Bone marrow (tissue), 2 donors: ENCODE measurements at places on chromosomes 7 and 10.

DNA sequence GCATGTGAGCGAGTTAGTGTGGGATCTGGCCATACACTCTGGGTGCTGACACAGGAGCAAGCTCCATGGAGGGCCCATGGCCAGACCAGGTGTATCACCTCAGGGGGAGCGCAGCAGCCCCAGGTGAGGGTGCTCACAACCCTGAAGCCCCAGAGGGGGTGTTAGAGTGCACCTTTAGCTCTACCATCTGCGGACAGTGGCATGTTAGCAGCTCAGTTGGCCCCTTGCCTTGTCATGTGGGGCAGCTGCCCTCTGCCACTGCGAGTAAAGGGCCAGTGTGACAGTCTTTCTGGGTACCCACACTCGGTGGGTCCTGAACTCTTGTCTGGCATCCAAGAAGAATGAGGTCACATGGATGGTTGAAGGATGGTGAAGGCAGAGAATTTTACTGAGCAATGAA lies 600.2 kb downstream of the SORCS3 start:
- no peak for DNase-seq

DNA sequence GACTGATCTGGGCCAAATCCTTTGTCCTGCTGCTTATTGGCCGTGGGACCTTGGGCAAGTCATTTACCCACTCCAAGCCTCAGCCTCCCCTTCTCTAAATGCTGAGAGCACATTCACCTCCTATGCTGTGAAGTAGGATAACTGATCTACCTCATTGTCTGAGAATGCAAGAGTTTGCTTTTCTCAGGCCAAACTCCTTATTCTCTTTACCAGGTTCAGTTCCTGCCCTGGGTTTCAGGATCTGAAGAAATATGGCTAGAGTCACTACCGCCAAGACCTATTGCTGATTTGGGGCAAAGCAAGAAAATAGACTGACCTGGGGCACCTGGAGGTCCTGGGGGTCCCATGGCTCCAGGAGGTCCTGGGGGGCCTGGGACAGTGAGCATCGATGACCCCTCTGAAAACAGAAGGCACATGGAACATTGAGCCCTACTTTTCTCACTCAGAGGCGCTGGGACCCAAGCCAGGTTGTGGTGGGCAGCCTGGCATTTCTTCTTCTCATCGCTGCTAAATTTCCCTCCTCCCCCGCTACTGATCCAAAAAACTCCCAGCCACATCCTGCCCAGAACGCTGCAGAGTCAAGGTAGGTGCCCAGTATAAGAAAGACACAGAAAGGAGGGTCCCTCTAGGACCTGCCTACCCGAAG lies 42.4 kb downstream of the COL17A1 start:
- no peak for DNase-seq

- no peak for DNase-seq
Observed at GRCh38 chr7:140533394-140533872, 54.1 kb upstream of the MKRN1 start.

GRCh38 chr7:106070567-106071254 lies 41.4 kb downstream of the SYPL1 start:
- no peak for DNase-seq

GRCh38 chr7:99638731-99639130 lies 22.0 kb downstream of the ZSCAN25 start:
- DNase-seq: no peak

DNA sequence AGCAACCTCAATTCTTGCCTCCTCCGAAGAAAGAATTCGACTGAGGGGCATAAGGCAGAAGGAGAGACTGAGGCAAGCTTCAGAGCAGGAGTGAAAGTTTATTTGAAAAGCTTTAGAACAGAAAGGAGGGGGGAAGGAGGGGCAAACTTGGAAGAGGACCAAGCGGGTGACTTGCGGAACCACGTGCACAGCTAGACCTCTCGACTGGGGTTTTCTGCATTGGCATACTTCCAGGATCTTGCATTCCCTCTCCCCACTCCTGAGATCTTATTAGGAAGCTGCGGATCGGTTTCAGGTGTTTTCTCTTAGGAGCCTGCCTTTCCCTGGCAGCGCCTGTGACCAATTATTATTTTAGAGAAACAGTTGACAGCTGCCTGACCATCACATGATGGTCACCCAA lies 20.3 kb upstream of the CPXM2 start:
- no peak for DNase-seq

GRCh38 chr10:132602614-132603013 lies 65.0 kb downstream of the INPP5A start:
- DNase-seq: no peak

- DNase-seq: no peak
Observed at GRCh38 chr10:122454071-122454470, 382 bp upstream of the ARMS2 start.

DNA sequence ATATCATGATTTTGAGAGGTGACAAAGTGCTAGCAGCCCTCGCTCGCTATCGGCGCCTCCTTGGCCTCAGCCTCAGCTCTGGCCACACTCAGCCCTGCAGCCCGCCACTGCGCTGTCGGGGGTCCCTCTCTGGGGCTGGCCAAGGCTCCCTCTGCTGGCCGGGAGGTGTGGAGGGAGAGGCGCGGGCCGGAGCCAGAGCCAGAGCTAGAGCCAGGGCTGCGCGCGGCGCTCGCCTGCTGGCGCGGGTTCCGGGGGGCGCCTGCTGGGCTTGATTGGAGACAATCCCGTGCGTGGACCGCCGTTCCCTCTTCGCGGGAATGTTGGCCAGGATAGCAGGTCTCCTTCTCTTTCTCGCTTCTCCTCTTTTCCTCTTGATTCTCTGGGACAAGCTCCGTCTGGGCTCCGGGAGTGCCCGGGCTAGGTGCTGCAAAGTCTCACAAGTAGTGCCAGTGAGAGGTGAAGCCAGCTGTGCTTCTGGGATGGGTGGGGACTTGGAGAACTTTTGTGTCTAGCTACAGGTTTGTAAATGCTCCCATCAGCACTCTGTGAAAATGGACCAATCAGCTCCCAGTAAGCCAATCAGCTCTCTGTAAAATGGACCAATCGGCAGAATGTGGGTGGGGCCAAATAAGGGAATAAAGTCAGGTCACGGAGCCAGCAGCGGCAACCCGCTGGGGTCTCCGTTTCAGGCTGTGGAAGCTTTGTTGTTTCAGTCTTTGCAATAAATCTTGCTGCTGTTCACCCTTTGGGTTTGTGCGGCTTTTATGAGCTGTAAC lies 43.4 kb upstream of the ELMO1 start:
- DNase-seq: no peak

DNA sequence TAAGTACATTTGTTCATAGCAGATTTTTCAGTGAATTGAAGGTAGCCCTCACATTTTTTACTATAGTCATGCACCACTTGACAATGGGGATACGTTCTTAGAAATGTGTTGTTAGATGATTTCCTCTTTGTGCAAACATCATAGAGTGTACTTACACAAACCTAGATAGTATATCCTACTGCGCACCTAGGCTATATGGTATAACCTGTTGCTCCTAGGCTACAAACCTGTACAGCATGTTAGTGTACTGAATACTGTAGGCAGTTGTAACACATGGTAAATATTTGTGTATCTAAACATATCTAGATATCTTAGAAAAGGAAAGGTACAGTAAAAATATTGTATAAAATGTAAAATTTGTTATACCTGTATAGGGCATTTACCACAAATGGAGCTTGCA lies 41.2 kb downstream of the TAX1BP1 start:
- DNase-seq: no peak

DNA sequence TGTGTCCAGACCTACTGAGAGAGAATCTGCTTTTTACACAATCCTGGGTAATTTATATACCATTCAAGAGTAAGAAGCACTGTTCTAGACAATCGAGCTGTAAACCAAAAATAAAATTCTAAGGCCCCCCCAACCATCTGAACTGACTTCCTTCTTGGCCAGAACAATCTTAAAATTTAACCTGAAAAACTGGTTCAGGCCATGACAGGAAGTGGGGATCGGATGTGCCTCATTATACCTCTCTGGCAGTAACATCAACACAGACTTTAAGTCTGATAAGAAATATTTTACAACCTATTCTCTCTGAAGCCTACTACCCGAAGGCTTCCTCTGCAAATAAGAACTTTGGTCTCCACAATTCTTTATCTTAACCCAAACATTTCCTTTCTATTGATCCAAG lies 75.2 kb upstream of the KIF5B start:
- peak; percentile 43 for DNase-seq
